Activated CD4-positive, CD25-positive, alpha-beta regulatory T cell treated with anti-CD3 and anti-CD28 coated beads, Interleukin-2, amount 50 U/mL, for 24 hours (primary cell): ENCODE measurements at places on chromosomes 2 and 18.

GRCh38 chr2:240467149-240467642, 31.7 kb downstream of the GPC1 start:
- no peak for ATAC-seq

DNA sequence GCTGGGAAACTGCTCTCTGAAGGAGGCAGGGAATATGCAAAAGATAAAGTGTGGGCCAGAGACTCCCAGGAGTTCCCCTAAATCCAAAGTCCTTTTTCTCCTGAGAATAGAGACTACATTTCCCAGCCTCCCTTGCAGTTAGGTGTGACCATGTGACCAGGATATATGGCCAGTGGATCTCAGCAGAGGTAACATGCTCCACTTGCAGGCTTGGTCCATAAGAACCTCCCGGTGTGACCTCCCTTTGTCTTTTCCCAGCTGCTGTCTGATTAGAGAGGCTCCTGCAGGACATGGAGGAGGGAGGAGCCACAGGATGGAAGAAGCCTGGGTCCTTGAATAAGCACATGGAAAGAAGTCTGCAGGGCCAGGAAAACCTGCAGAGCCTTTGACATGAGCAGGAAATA, 76.2 kb downstream of the TGFA start:
- no peak for ATAC-seq

DNA sequence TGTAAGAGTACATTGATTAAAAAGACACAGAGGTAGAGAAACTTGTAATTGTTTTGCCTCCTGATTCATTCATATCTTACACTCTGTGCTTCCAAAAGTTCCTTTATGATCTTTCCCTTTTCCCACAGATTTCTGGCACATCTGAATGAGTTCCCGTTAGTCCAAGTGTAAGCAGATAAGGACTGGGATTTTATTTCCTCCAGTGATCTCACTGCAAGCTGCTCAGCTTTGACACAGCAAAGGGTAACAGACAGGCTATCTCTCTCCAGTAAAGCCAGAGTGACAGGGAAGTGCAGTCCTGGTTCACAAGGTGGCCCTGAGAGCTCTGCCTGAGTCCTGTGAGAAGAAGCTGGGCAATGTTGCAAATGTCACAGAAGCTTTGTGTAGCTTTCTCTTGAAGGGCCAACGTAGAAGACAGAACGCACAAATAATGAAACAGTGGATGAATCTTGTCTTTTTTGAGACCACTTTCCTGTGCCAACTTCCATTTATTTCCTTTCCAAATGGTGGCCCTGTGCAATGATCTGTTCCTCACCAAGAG, 32.5 kb upstream of the KCNE4 start:
- no peak for ATAC-seq

- no peak for ATAC-seq
These were observed 116.3 kb downstream of the PLCL1 start for GRCh38 chr2:197920592-197921201.

DNA sequence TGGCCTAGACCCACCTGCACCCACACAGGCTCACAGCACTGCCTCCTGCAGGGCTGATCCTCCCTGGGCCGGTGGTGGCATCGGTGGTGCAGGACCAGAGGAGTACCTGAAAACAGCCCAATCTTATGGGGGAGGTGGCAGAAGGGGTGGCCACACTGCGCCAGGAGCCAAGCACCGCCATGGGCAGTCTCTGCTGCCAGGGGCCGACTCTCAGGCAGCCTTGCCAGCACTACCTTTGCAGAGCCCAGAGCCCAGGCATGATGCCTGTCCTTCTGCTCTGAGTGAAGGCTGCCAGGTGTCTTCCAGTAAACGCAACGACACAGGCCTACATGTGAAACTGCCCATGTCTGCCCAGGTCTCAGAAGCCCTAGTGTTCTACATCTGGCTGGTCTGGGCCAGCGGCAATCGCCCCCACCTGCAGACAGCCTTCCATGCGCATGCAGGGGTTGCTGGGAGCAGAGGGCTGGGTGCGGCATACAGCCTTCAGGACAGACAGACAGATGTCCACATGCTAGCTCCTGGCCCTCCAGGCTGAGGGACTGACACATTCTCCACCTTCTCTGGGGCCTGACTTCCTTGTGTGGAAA, 6.8 kb downstream of the HS6ST1 start:
- no peak for ATAC-seq

- ATAC-seq, result peak; percentile 25
These were observed at the start of gene L3MBTL4 for GRCh38 chr18:6414723-6415417. Gene L3MBTL4, minus strand, starts transcription at chr18:6414911. Its CDS starts 103,286 bp downstream, at chr18:6311625.

DNA sequence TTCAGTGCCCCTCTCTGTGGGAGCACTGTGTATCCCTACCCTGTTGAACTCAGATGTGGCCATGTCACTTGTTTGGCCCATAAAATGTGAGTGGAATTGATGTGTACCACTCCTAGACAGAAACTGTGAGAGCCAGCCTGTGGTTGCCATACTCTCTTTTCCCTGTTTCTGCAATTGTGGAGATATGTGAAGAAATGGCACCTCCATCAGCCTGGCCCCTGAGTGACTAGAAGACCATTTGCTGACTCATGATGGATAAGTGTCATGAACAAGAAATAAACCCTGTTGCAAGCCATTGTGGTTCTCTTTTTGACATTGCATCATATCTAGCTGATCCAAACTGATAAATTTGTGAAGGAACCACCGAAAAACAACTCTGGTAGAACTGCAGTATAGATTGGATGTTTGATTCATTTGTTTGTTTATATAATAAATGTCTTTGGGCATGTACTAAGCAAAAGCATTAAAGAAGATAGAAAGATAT, 214.5 kb upstream of the FBXO11 start:
- peak; percentile 45 for ATAC-seq

DNA sequence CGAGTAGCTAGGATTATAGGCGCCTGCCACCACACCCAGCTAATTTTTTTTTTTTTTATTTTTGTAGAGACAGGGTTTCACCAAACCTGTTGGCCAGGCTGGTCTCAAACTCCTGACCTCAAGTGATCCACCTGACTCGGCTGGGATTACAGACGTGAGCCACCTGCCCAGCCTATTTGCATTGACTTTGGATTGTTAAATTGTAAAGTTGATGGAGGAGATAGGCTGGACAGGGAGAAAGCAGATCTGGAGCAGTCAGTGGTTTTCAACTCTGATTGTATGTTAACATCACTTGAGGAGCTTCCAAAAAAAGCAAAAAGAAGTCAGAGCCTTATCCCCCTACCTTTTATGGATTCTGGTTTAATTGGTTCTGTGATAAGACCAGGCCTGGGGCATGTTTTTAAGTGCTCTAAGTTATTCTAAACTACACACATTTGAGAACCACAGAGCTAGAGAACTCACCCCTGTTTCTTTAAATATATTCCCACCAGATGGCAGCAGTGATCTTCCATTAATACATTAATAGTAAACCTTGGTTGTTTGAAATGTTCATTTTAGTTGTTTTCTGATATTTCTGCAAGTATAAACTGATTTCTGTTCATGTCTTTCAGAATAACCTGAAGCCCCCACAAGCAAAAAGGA, 7.5 kb downstream of the C2orf49 start:
- no peak for ATAC-seq

DNA sequence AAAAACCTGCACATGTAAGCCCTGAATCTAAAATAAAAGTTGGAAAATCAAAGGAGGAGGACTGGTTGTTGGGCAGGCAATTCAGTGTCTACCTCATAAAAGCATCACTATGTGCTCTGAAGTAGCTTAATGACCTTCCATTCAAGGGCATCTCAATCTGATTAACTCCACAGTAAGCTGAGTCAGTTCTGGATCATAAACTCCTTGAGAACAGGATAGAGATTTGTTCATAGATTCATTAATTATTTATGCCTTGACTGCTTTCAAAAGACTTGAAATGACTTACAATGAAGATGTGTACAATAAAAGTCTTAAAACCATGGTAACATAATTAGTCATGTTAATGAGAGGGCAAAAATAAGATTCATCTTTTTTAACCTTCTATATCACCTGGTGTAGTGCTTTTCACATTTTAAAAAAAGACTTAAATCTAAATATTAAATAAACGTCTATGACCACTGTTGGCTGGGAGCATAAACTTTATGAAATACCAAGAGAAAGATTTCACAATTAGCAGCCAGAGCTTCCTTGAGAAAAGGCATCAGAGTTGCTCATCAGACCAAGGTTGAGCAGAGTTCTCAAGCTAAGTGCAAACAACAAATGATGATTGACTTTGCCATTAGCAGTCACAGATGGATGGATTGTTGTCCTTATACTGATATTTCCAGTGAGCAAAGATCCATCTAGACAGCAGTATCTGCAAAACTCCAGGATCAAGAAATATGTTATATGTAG, 237.3 kb upstream of the THUMPD2 start:
- ATAC-seq, result no peak

DNA sequence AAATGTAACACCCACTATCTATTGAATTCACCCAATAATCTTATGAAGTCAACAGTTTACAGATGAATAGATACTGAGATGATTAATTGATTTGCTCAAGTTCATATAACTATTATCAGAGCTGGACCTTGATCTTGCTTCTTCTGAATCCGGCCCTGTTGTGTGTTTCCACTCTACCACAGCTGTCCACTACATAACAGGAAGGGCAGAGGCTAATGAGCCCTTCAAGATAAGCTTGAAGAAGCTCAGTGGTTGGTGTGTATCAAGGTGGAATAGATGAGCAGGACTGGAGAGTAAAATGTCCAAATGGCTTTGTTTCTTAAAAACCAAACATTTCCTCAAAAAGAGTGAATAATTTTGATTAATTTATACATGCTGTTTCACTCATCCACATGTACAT, 56.4 kb upstream of the ITGB6 start:
- ATAC-seq, result no peak

GRCh38 chr2:197614532-197614931, 60.9 kb downstream of the RFTN2 start:
- ATAC-seq, result no peak

DNA sequence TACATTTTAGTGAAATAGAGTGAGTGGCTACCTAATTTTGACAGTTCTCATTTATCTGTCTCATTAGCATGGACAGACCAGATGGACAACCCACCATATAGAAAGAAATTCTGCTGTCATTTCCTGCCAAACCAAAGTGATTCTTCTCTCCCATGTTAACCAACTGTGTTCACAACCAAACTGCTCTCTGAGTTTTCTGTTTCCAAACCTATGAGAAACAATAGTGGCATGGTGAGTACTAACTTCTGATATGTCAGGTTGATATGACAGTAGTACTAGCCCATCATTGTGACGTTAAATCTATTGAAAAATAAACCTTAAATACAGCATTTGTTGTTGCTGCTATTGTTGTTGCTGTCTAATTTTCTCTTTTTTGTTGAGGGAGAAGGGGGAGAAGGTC, 72.7 kb downstream of the IKZF2 start:
- ATAC-seq, result peak; percentile 65

DNA sequence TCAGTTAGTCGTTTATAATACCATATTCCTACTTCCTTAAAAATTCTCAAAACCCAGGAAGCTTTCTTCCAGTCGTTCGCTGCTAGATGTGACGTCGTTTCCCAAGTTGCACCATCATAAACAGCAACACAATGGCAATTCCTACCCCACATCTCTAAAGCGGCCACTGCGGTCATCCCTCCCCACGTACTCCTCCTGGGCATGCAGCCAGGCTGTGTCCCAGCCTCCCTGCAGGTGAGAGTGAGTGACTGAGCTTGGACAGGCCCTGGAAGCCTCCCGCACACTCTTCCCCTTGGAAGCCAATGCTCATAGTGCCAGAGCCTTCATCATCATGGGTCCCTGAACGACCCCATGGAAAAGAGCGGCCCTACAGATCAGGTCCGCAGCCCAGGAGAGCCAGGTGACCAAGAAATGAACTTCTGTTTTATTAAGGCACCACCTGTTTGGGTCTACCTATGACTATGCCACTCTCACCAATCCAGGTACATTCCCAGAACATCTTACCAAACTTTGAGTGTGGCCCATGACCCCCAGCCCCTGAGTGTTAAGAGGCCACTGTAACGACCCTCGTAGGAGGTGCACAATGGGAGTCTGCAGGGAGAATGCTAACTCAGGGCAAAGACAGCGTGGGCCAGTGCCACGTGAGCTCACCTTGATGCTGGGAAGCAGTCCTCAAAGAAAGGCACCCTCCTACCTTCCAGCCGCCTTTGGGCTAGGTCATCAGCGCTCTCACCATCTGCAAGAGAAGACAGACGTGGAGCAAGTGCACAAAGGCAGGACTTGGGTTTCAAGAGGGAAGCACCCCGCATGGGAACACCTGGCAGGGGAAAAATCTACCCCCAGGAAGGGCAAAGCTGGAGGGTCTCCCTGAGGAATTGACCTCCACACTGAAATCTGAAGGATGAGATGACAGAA, 74.7 kb upstream of the RAB6C start:
- ATAC-seq, result no peak

GRCh38 chr2:217269701-217270484, 410.0 kb upstream of the TNP1 start:
- no peak for ATAC-seq

DNA sequence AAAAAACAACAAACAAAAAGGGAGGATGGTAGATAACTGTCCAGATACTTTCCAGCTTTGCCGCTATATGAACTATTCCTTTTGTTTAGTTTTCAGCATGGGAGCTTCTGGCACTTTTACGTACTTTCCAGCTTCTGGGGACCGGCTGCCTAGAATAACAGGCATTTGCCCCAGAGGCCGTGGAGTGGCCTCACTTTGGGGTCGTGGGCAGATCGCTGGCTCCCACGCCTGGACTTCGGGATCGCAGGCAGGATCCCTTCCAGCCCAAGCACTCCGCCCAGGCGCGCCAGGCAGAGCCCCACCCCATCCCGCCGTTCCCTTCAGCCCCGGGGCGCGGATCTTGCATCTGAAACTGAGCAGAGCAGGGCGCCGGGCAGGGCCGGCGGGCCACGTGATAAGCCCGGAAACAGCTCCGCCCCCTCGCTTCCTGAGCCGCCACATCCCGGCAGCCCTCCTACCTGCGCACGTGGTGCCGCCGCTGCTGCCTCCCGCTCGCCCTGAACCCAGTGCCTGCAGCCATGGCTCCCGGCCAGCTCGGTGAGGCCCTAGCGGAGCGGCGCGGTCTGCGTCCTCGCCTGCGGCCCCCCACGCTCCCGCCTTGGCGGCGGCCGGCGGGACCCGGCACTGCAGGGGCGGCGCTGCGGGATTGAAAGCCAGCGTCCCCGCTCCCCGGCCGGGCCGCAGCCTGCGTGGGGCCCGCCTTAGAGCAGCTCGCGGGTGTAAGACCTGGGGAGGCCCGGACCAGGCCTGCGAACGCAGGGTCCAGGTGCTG, at the start of gene ATIC:
Gene ATIC, plus strand, starts transcription at position 435 of the 772 bp plus-strand sequence. Its CDS starts 84 bp downstream, at position 519.
- peak; percentile 97 for ATAC-seq

DNA sequence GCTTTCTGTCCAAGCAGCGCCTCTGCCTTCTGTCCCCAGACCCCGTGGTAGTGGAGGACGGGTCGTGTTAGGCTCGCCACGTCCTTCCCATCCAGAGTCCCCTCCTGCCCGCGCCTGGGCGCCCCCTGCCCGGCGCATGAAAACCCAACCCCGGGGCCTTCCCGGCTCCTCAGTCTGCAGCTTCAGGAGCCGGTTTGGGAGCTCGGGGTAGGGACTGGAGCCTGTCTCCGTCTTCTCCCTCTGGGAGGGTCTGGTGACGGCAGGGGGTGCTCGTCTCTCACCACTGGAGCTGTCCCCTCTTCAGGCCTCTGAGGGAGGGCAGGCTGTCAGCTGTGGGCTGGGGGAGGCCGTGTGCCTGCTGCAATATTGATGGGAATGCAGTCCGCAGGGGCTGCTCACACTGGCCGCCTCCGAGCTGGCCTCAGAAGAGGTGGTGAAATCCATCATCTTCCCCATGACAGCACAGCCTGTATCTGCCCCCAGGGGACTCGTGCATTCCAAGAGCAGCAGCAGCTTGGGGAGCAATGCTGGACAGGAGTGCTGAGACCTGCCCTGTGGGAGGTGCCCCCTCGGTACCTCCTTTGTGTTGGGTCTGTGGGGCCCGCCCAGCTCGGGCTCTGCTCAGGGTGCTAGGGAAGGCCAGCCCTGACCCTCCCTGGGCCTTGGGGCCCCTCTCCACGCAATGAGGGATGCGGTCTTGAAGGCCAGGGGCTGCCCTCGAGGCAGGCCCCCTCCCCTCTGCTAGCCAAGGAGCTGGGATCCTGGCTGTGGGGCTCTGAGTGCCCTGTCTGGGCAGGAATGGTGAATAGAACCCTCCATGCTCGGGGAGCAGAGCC, 17.8 kb upstream of the KLHL30 start:
- ATAC-seq, result no peak
